NCI-H460 (cell line): ENCODE measurements at places on chromosomes 11 and 22.

- peak; percentile 44 for DNase-seq
Measured at GRCh38 chr11:7571640-7572000, 57.8 kb downstream of the PPFIBP2 start.

- DNase-seq: no peak
Measured at GRCh38 chr11:71269603-71270511, 17.5 kb upstream of the SHANK2 start.

- DNase-seq: no peak
Measured at GRCh38 chr11:103735497-103736032, 300.9 kb upstream of the DDI1 start.

DNA sequence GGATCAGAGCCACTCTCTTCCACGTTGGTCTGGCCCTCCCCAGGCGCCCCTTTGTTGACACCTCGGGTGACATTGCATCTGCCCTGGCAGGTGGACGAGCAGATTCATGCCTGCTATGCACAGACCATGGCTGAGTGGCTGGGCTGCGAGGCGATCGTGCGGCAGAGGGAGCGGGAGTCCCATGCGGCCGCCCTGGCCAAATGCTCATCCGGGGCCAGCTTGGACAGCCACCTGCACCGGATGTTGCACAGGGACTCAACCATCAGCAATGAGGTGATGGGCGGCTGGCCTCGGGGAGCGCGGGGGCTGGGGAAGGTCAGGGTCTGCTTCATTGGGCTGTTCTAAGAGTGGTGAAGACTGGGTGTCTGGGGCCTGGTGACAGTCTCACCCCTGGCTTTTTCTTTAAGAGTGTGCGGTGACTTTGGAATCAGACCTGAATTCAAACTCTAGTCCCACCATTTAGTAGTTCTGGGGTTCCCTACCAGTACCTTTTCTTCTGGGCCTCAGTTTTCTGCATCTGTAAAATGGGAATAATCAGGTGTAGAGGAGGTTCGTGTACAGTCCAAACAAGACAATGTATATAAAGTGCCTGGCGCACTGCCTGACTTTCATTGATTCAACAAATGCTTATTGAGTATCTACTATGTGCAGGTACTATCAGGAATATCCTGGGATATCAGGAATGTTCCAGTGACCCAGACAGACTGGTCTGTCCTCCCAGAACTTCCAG lies 53.0 kb downstream of the LHFPL7 start:
- DNase-seq: no peak

GRCh38 chr11:68206211-68206610 lies 6.9 kb downstream of the KMT5B start:
- peak; percentile 57 for DNase-seq

GRCh38 chr11:47591764-47592163 lies 2.4 kb downstream of the C1QTNF4 start:
- no peak for DNase-seq

GRCh38 chr22:23094260-23094659 lies 23.9 kb downstream of the GNAZ start:
- DNase-seq: no peak

- DNase-seq: no peak
Measured at GRCh38 chr11:14275076-14275475, 83.9 kb downstream of the RRAS2 start.

DNA sequence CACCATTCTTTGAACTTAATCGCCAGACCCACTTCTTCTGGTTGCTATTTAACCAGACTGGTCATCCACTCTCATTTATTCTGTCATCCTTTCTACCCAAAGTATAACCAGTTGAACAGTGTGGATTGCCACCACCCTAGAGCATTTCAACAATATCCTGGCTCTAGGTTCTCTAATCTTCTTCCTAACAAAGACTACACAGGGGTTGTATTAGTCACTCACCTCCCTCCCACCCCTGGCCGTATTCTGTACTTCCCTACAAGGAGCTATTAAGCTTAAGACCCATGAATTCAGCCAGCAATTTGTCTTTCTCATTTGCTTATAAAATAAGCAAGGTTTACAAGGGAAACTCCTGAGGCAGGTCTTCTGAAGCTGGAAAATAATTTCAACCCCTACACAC lies 46.9 kb upstream of the CEP126 start:
- no peak for DNase-seq

- DNase-seq: no peak
Measured at GRCh38 chr11:106765469-106766258, 252.6 kb downstream of the GUCY1A2 start.

DNA sequence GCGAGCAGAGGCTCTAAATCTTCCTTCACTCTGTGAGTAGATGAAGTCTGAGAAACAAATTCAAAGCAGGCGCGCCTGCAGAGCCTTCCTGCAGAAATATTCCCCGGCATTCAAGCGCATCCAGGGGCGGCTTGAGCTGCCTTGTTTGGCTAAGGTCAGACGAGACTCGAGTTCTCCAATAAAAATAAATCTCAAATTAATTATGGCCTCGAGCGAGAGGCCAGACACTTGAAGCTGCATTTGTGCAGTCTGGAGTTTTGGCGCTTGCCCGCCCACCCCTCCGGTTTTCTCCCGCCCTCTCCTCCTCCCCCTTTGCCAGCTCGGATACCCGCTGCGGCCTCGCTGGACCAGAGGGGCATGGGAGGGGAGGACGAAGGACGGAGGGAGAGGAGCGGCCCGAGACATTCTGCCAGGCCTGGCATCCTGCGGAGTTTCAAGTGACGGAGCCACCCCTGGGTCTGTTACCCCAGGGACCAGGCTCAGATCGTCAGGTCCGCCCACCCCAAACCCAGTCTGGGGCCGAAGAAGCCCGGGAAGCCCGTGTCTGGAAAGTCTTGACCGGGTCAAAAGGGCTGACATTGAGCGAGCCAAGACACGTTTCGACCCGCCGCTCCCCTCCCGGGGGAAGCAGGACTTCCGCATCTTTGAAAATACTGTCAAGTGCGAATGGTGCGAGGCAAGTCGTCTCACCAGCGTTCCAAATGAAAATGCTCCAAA lies 3.8 kb upstream of the FLI1 start:
- no peak for DNase-seq

- DNase-seq: no peak
Measured at GRCh38 chr11:104487046-104487806, 323.3 kb upstream of the PDGFD start.

GRCh38 chr11:32131321-32131720 lies 40.4 kb downstream of the RCN1 start:
- DNase-seq: no peak

- DNase-seq: no peak
Measured at GRCh38 chr11:84316866-84317555, 1030.8 kb upstream of the CCDC90B start.

DNA sequence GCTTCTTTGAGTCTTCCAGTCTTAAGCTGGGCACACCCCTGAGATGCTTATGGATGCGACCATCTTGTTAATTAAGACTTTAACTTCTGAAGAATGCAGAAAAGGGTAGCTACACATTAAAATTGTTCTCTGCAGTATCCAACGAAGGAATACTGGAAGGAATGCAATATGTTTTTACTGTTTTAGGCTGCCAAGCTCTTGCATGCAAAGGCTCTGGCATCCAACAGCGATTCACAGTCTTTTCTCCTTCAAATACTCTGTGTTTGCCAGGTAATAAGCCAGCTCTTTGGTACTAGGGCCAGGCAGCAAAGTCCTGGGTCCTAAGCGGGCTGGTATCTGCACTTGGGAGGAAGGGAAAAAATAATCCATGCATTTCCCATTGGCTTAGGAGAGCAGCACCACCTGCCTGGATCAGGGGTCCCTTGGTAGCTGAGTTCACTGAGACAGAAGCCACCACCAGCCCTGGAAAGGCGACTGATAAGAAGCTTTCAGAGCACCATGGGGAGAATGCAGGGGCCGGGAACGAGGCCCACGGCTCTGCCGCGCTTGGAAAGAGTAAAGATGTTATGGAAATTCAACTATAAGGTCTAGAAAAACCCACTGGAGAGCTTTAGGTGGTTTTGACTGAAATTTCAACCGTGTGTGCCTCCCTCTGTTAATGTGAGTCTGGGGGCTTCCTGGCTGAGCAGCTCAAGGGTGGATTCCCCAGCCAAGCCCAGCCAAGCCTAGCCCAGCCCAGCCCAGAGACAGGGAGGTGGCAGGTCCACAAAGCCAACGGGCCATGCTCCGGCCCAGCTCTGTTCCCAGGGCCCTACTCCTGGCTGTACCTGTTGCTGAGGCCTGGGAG lies 67.0 kb upstream of the CCND1 start:
- no peak for DNase-seq

- DNase-seq: no peak
Measured at GRCh38 chr11:79388201-79388600, 52.6 kb downstream of the TENM4 start.

DNA sequence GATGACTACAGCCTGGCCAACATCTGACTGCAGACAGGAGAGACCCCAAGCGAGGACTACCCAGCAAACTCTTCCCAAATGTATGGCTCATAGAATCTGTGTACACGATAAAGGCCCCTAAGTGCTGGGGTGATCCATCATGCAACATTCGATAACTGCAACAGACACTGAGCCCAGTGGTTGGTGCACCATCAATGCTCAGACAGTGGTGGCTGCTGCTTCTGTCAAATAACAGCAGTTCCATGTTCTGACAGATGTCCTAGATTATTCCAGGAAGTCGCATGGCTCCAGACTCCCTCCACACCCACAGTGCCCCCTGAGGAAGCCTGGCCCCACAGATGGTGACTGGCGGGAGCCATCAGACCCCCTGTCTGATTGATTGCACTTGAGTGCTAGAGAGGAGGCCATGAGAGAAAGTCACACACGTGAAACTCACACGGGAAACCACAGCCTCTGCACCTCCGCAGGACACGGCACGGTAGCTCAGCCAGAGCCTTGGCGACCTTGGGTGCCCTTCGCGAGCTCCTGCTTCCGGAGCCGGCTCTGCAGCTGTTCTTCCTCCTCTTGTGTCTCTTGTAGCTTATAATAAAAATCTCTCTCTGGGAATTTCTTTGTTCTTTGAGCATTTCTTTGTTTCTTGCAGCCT lies 1155.9 kb downstream of the TBC1D22A start:
- DNase-seq: no peak

DNA sequence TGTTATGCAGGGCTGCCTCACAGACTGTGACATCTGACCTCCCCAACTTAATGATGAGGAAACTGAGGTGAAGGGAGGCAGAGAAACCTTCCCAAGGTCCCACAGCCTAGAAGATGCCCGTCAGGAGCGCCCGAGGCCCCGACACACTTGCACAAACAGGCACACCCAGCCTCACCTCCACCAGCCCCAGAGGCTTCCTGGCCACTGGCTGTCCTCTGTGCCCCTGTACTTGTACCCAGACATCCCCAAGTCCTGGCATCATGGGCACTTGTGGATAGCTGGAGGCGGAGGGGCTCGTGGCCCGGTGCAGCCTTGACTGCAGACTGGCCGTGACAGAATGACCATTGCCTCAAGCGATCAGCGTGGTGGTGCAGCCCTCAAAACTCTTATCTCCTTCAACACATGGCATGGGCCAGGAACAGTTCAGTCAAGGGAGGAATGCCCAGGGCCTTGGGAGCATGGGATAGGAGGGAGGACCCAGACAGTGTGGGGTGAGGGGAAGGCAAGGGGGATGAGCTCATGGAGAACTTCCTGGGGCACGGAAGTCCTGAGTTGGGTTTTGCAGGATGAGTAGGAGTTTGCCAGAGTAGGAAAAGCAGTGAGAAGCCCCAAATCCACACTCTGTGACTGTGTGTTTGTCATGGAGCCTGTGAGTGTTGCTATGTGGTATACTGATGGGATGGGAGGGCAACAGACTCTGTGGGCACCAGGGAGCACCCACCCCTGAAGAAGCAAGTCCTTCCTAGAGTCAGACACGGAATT lies 25.8 kb upstream of the PPARA start:
- DNase-seq: no peak

GRCh38 chr11:62882788-62883501 lies 2.2 kb downstream of the SLC3A2 start:
- no peak for DNase-seq

DNA sequence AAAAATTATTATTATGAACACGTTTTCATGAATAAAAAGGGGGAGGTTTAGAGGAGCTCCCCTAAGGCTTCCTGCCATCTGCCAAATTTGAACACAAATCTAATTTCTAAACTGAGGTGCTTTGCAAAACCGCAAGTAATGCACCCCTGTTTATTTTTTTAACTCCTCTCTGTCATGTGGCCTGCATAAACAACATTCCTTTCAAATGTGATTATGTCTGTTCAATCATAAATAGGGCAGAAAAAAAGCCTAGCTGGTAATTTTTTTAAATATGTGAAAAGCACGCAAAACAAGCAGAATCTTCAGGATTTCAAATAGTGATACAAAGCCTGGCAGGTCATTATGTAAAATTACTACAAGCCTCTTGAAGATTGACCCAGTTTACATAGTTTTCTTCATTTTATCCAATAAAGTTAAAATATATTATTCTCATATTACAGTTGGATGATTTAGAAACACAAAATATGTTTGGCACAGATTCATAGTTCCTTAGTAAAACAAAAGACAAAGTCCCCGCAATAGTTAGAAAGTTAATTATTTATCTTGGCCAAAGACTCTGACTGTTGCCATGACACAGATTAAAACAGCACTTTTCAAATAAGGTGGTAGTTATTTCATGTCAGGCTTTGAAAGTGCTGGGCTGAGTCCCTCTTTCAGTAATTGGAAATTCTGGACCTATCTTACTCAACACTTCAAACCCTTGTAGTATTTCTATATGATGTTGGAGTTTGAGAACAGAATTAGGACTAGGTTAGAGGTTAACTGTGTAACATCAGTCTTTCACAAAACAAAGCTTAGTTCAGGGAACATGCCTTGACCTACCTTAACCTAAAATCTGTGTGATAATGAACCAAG lies 200.3 kb upstream of the MPPED2 start:
- DNase-seq: no peak

DNA sequence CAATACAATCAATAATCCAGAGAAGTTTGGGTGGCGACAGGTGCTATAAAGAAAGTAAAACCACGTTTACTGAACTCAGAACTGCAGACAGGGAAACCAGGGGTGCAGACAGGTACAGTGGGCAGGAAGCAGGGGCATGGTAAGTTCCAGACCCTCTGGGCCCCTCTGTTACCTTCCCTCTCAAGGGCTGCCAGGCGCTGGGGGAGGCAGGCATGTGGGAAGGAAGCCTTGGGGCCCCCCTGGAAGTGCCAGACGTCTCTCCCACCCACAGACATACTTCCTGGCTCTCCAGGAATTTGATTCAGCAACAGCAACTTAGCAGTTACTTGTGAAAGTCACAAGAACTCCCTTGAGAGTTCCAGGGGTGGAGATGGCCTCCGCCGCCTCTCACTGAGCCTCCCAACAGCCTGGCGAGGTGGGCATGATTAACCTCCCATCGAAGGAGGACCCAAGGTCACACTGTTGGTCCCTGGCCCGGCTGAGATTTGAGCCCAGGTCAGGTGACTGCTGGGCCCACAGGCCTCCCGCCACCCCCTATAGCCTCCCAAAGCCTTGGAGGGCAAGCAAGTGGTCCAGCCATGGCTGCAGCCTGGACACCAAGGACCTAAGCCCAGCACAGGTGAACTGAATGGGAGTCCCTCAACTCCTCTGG lies 14.1 kb upstream of the TSKU start:
- peak; percentile 79 for DNase-seq

GRCh38 chr22:44352378-44353035 lies 39.8 kb upstream of the SHISAL1 start:
- DNase-seq: no peak

DNA sequence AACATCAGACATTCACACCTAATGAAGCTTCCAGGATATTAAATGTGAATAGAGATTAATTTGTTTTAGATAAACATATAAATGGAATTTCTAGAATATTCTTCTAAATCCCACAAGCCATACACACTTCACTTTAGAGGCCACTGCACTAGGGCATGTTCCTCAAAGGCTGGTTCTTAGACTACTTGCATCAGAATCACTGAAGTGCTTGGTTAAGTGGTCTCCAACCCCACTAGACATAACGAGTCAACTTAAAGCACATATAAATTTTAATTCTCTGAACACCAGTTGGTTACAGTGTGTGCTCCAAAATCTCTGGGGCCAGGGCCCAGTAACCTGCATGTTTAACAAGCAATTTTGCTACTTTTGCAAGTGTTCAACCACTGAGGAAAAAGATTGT lies 7.9 kb upstream of the ALKBH8 start:
- DNase-seq: no peak
